ENCODE measurements at places on chromosomes 11 and 22.

- no peak for DNase-seq
Measured at GRCh38 chr22:48037618-48038017, 1275.2 kb downstream of the TBC1D22A start.

DNA sequence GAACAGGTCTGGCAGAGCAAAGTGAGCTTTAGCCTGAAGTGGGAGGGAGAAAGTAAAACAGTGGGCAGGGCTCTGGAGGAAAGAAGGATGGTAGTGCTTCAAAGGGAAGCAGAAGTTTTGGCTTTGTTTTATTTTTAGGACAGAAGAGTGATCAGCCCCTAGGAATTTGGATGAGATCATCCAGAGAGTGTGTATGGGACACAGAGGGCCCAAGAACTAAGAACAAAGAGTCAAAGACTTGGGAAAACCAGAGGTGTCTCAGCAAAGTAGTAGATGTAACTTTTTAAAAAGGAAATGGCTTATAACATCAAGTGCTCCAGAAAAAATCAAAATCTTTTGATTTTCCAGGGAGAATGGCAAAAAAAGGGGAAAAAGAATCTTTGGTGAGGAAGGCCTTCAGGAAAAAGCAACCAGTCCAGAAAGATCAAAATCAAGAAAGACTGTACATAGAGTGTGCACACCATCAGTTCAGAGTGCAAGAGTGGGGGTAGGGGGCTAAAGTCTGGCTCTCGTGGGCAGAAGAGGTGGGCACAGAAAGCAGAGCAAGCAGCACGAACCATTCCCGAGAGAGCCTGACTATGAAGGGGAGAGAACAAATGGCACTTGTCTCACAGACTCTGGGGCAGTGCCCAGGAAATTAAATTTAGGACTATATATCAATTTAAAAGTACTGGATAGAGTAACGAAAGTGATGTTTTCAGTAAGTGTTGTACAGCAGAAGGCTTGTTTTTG is 30.0 kb downstream of the MAPK1 start:
- DNase-seq: no peak

GRCh38 chr11:14520747-14521151 is 563 bp upstream of the PSMA1 start:
- no peak for DNase-seq

GRCh38 chr22:36493690-36494110 is 12.3 kb upstream of the TXN2 start:
- DNase-seq: peak; percentile 77

GRCh38 chr11:78717041-78717440 is 142.4 kb upstream of the NARS2 start:
- no peak for DNase-seq

- DNase-seq: no peak
Measured at GRCh38 chr11:83025267-83025704, 46.4 kb downstream of the RAB30 start.

GRCh38 chr22:49354516-49355210 is 473.0 kb downstream of the BRD1 start:
- DNase-seq: no peak

All from GM10248 (cell line).